ENCODE measurements at places on chromosomes 12 and 14.

DNA sequence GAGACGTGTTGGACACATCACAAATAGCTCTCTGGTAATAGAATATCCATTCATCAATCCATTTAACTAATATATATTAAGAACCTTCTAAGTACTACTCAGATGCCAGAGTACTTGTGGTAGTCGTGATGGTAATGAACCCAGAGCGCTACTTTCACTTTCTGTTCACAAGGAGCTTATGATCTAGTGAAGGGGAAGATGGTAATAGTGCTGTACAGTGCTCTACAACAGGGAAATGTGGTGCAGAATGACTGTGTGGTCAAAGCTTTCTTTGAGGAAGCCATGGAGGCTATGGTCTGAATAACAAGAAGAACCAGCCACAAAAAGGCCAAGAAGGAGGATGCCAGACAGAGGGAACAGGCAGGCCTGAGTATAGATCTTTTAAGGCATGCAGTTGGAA lies 212.0 kb downstream of the PTPRO start:
- peak; percentile 92 for DNase-seq

DNA sequence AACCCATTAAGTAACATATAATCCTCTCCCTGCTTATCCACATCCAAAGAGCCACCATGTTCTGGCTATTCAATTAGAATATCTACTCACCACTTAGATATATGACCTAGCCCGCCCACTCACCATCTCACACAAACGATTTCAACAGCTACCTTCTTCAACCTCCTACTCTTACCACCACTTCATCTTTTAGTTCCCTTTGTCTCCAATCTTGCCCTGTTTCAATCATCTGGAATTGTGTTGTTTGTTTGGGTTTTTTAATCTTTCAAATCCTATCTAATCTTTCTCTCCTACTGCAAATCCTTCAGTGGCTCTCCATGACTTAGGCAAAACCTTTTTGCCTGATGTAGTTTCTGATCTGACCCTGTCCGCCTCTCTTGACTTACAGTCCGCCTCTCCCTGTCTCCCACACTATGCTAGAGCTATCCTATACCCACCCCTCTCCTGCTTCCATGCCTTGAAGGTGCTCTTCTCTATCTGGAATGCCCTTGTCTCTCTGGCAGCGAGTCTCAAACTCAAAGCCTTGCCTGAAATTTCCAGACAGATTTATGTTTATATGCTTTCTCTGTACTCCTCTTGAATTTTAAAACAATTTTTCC lies 161.0 kb upstream of the CRY1 start:
- no peak for DNase-seq

DNA sequence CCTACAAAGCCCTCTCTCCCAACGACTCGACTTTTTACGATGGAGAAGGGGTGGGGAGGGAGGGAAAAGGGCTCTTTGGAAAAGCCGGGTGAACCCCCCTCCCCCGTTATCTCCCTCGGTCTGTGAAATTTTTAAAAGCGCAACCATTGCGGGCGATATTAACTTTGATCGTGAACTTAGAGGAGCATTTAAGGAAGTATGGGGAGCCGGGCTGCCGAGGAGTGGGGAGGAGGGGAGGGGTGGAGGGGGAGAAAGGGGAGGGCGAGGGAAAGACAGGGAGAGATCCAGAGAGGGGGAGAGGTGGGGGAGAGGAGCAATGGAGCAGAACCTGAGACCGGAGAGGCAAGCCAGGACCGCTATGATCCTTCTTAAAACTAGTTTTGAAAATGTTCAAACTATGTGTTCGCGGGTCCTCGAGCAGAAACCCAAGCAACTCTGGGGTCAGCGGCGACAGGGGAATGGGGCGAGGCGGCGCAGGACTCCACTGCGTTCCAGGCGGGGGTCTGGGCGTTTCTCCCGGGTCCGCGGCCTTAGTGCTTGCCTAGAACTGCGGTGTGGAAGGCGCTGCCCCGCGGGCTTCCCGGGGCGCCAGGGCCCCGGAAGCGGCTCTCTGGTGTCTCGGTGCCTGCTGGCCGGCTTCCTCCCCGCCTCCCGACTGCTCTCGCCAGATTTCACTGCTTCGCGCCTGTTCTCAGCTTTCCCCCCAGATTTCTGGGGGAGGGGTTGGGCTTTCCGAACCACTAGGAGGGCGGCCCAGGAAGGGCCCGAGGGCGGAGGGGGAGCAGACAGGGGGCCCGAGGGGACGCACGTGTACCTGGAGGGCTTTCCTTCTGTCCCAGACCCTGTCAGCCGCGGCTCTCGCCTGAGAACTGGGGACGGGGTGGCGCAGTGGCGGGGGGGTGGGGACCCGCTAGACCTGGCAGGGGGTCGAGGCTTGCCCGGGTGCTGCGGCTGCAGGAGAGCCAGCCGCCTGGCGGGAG lies at the start of gene HOTAIR:
Gene HOTAIR (minus strand): TSS at position 871 of the 980 bp plus-strand sequence.
- DNase-seq: no peak

DNA sequence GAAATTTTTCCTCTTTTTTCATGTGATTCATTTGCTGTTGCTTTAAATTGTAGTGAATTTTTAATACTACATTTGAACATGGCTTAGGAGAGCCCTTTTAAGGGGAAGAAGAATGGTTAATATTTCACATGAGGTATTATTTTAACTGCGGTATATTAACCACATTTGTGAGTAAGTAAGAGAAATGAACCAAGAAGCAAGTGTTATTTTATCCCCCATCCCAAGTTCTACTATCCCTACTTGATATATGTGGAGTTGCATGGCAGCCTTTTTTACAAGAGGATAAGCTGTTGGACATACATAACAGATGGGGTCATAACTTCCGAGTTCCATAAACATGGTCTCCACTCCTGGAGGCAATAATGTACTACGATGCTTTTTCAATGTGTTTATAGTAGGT lies 623.3 kb downstream of the LRFN5 start:
- no peak for DNase-seq

GRCh38 chr12:120215766-120216735 lies 15.1 kb upstream of the RPLP0 start:
- no peak for DNase-seq

DNA sequence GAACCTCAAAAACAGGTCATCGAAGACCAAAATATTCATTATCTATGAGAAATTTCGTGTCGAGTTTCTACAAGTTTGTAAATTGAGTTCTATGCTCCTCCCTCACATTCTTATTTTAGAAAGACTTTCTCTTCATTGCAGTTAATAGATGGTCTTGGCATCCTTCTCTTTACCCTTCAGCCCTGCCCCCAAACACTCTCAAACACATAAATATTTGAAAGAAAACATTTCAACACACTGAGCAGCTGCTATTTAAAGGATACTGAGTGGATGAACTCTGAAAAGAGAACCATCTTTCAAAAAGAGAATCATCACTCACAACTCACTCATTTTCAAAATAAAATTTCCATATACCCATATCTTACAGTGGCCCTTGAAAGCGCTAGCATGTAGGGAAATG lies 67.1 kb downstream of the NUAK1 start:
- DNase-seq: no peak

GRCh38 chr14:56341766-56342493 lies 223.7 kb downstream of the PELI2 start:
- DNase-seq: no peak

- no peak for DNase-seq
Observed at GRCh38 chr12:124411281-124411878, 116.5 kb downstream of the RFLNA start.

GRCh38 chr14:23122086-23122485 lies 3.0 kb upstream of the CEBPE start:
- DNase-seq: no peak

DNA sequence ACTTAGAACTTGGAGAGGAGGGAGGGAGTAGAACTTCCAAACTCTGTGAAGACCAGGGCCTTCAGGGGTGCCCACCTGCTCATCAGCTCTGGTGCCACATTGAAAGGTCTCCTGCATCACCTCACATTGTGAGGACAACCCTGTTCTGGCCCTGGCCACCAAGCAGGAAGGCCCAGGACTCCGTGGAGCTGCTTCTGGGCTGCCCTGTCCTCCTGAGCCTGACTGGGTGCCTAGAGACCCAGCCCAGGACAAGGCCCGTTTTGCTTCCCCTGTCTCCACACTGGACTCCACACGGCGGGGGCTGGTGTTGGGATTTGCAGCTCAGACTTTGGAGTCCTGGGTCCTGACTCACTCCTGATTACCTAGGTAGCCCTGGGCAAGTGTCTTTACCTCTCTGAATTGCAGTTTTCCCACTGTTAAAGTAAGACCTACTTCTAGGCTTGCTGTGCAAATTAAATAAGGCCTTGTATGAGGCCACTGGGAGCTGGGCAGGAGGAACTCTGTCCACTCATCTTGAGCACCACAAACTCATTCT lies 12.5 kb upstream of the KRT82 start:
- no peak for DNase-seq

DNA sequence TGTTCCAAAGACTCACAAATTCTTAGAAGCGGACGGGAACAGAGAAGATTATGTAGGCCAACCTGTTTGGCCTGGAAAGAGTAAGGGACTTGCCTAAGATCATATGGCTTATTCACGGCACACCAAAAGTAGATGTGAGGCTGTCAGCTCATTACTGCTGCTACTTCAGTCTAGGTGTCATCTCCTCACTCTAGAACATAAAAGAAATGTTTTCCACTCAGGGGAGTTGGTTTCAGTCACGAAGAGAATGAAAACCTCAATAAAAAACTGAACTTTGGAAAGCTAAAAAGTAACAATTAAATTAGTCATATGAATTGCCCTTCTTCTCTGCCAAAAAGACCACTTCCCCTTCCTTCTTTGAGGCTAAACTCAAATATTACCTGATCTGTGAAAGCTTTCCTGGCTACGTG lies 658 bp upstream of the CEP128 start:
- DNase-seq: peak; percentile 68

GRCh38 chr12:62697893-62698292 lies 231.3 kb downstream of the MON2 start:
- no peak for DNase-seq

GRCh38 chr14:52873065-52873464 lies 77.8 kb downstream of the FERMT2 start:
- no peak for DNase-seq

GRCh38 chr12:77247542-77247941 lies 182.2 kb upstream of the E2F7 start:
- DNase-seq: no peak

GRCh38 chr12:113537046-113537750 lies 65.5 kb upstream of the LHX5 start:
- no peak for DNase-seq

DNA sequence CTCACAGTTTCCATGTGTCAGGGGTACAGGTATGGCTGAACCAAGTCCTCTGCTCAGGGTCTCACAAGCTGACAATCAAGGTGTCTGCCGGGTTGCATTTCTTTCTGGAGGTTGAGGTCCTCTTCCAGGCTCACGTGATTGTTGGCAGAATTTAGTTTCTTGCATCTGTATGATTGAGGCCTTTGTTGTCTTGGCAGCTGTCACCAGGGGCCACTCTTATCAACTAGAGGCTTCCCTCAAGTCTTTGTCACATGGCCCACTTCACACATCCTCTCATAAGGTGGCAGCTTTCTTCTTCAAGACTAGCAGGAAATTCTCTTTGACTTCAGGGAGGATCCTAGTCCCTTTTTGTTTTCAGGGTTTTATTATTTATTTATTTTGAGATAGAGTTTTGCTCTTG lies 46.0 kb upstream of the FOS start:
- peak; percentile 54 for DNase-seq

DNA sequence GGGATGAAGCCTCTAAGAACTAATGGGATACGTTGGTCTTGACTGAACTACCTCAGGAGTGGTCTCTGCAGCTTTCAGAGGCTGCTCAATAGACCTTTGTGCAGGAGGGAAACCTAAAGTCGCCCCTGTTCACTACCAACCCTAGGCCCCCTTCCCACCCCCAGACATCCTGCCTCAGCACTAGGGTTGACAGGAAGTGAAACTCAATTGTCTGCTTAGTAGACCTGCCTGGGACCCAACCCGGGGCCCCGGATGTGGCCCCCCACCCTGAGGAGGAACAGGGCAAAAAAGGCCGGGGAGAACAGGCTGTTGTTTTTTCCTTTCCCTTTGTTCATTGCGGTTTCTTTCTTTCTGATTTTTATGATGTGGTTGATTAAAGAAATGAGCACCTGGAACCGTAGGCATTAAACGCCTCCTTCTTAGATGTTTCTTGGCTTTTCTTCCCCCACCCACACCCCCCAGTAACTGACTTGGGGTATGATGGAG lies 1.6 kb upstream of the DGKA start:
- DNase-seq: no peak

GRCh38 chr12:25590011-25590721 lies 37.1 kb upstream of the LMNTD1 start:
- DNase-seq: no peak

DNA sequence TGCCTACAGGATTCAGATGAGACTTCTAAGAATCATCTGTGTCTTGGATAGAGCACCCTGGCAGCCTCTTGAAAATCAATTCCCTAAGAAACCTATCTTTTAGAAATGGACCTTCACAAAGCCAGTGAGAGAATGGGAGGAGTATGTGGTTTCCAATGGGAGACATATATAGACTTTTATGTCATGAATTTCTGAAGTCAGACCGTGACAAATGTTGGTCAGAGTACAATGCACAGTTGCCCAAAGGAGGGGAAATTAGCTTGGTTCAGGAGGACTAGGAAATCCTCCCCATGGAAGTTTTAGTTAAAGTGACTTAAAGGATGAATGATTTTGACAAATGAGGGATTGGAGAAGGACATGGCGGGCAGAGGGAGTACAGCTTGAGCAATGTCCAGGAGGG lies 194.4 kb downstream of the DAD1 start:
- no peak for DNase-seq

GRCh38 chr14:104633276-104634137 lies 28.9 kb upstream of the TMEM179 start:
- no peak for DNase-seq

- peak; percentile 44 for DNase-seq
Observed at GRCh38 chr12:110585231-110585799, 2.2 kb upstream of the PPTC7 start.

- no peak for DNase-seq
Observed at GRCh38 chr14:52091928-52092327, 23.1 kb upstream of the NID2 start.

GRCh38 chr14:101945171-101945570 lies 19.2 kb upstream of the DYNC1H1 start:
- no peak for DNase-seq

DNA sequence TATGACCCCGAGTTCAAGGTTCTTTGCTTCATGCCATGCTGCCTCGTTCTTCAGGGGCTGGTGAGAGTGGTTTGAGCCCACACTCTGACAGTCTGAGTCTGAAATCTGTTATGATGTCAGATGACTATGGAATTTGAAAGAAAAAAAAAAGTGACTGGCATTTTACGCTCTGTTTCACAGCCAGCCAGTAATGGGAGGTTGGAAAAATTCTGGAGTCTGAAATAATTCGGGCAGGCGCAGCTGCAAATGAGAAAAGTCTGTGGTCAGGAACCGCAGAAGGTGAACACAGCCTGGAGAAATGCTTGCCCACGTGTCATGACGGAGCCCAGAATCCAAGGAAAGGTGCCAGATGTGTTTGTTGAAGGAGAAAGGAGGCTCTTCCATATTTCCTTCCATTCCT lies 269.8 kb upstream of the PWP1 start:
- no peak for DNase-seq

GRCh38 chr12:7667125-7667524 lies 1.4 kb upstream of the APOBEC1 start:
- peak; percentile 70 for DNase-seq
